Type B pancreatic cell (in vitro differentiated cells): ENCODE measurements at places on chromosomes 12 and 14. TPM values are rescaled to one million over a fixed set of nuclear protein-coding genes. Genes with fewer than 3 reads are reported as not detected.
A peak's percentile ranks its signal among the peaks of the same experiment; 100 is the strongest.

GRCh38 chr14:73809391-73809790, 42.2 kb upstream of the PTGR2 start:
- peaks cover 2% of the 10 kb centered on the region for H3K27me3 ChIP-seq
- DNase-seq: no peak
- peaks cover 8% of the 10 kb centered on the region for H3K4me1 ChIP-seq
- H3K27ac ChIP-seq: no peak overlapping the region

GRCh38 chr12:115378291-115378690, 694.3 kb upstream of the TBX3 start:
- H3K27me3 ChIP-seq: peaks cover 5% of the 10 kb centered on the region
- H3K27ac ChIP-seq: peak overlapping the region; percentile 77
- peaks cover 45% of the 10 kb centered on the region for H3K4me1 ChIP-seq
- no peaks in the 10 kb centered on the region for H3K36me3 ChIP-seq
- no peak for DNase-seq
- peak overlapping the region; percentile 31 for H3K4me3 ChIP-seq

- H3K27me3 ChIP-seq: peaks cover 37% of the 10 kb centered on the region
- H3K36me3 ChIP-seq: no peaks in the 10 kb centered on the region
- H3K4me3 ChIP-seq: peak overlapping the region; percentile 76
- DNase-seq: no peak
- H3K4me1 ChIP-seq: peaks cover 12% of the 10 kb centered on the region
Measured at GRCh38 chr12:132593521-132593920, 16.9 kb downstream of the LRCOL1 start.

DNA sequence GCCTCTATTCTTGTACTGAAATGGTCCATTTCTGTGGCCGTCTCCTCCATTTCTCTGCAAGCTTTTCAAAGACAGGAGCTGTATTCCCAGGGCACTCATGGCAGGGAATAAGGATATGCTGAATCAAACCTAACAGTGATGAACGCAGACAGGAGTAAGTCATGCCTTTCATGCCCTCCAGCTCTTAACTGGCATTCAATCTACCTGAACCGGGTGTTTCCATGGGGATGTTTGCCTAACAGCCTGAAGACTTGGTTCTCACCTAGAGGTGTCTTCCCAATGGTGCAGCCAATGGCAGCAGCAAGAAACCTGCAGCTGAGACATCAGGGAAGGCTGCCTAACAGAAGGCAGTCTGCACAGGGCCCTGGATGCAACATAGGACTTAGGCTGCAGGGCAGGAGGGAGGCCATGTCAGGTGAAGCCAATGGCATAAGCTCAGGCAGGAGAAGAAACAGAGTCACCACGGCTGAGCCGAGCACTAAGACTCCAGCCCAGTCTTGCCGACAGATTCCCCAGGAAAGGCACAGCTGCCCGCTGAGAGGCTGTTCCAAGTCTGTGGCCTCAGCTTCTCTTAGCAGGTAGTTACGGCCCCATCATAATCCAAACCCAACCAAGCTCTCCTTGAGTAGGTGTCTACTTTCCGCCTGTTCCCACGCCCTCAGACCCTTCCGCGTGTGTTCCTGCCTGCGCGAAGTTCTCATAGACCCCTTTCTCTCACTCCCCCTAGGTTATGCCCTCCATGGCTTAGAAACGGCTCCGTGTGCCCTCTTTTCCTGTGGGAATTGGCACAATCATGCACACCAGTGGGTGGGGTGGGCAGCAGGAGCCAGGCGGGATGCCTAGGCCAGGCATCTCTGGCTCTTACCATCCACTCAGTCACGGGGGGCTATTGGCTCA, 44.1 kb downstream of the VWF start:
- H3K4me3 ChIP-seq: no peak overlapping the region
- DNase-seq: no peak
- H3K27ac ChIP-seq: peak overlapping the region; percentile 51
- H3K4me1 ChIP-seq: peaks cover 10% of the 10 kb centered on the region

- no peak overlapping the region for H3K27ac ChIP-seq
- H3K4me3 ChIP-seq: no peak overlapping the region
- DNase-seq: no peak
- peaks cover 12% of the 10 kb centered on the region for H3K4me1 ChIP-seq
Measured at GRCh38 chr14:22573804-22574203, 15.2 kb downstream of the DAD1 start.

DNA sequence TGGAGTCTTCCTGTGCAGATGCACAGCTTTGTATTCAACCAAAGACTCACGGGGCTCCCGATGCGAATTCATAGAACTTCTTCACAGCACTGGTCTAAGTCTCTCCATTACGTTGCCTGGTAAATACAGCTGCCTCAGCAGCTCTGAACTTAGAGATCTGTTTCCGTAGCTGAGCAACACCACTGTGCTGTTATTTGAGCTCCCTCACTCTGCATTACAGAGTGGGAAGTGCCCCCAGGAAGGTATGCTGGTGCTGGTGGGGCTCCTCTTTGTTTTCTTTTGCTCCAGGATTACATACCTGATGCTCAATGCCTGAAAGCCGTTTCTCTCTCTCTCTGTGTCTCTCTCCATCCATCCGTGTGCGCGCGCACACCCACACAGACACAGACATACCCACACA, 227.5 kb upstream of the RMST start:
- H3K4me1 ChIP-seq: no peaks in the 10 kb centered on the region
- H3K36me3 ChIP-seq: no peaks in the 10 kb centered on the region
- no peak overlapping the region for H3K4me3 ChIP-seq
- peaks cover 6% of the 10 kb centered on the region for H3K27me3 ChIP-seq

GRCh38 chr12:67647181-67647798, 1.3 kb upstream of the DYRK2 start:
- peak overlapping the region; percentile 97 for H3K4me3 ChIP-seq
- DNase-seq: no peak
- no peaks in the 10 kb centered on the region for H3K27me3 ChIP-seq
- H3K36me3 ChIP-seq: peaks cover 17% of the 10 kb centered on the region

DNA sequence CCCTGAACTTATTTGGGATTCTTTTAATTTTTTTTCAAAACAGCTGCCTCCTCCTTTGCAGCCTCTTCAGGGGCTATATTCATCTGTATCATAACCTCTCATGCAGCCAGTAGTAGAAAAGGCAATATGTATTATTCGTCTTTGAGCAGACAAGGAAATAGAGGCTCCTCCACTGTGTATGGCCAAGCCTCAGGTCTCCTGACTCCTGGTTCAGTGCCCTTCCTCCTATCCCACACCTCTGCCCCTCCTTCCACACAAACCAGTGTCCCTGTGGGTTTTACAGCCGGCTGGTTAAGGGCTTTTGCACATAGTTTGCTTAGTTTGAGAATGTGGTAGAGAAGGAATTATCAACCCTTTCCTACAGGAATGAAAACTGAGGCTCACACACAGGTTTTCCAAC, 8.8 kb upstream of the ACVRL1 start:
- H3K36me3 ChIP-seq: no peaks in the 10 kb centered on the region
- no peak overlapping the region for H3K27ac ChIP-seq

DNA sequence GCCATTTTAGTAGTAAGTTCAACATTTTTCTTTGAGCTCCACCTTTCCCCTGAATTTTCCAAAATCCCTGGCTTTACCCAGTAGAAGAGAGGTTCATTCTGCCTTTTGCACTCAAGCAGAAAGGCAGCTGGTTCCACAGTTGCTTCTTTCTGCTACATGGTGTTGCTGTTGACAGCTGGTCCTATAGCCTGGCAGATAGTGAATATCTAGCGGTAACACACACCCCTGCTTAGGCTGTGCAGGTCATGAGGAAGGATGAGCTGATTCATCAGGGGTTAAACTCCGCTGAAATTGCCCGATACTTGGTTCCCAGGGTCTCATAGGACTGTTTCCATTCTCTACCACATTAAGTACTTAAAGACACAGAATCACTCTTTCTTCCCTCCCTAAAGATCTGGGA, 62.4 kb downstream of the PUS7L start:
- DNase-seq: no peak
- H3K4me3 ChIP-seq: no peak overlapping the region
- H3K27me3 ChIP-seq: no peaks in the 10 kb centered on the region
- H3K4me1 ChIP-seq: no peaks in the 10 kb centered on the region

DNA sequence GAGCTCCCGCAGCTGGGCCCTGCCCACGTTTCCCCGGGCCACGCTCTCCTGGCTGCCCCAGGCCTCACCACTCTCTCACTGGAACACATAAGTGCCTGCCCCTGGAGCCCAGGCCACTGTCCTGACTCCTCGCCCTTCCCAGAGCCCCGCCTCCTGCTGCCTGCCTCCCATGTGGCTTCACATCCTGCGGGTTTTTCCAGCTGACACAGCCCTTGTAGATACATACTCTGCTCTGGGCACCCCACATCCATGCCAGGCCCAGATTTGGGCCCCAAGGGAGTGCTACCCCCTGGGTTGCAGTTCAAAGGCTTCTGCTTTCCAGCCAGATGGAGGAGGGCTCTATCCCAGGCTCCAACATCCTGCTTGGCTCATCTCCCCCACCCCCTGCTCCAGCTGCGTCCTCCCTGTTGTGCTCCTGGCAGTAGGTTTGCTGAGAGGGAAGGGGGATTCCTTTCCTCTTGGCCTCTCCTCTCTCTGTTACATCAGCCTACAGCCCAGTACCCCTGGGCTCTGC, 60.1 kb downstream of the TSPAN9 start:
- no peaks in the 10 kb centered on the region for H3K36me3 ChIP-seq
- H3K27ac ChIP-seq: peak overlapping the region; percentile 11
- H3K4me3 ChIP-seq: no peak overlapping the region
- H3K4me1 ChIP-seq: peaks cover 26% of the 10 kb centered on the region
- H3K27me3 ChIP-seq: peaks cover 15% of the 10 kb centered on the region

CEBPE gene
- not detected in 2 replicates for total RNA-seq

DNAJC22 gene
- total RNA-seq: 3.6 and 5.0 TPM in 2 replicates

TAS2R10 gene
- 0.36 and 1.7 TPM in 2 replicates for total RNA-seq
